Stimulated activated CD8-positive, alpha-beta memory T cell treated with anti-CD3 and anti-CD28 coated beads, Interleukin-4, amount 100 ng/mL, for 24 hours (primary cell): ENCODE measurements at places on chromosomes 1 and 21.

GRCh38 chr21:32352526-32352925 lies 40.3 kb downstream of the URB1 start:
- no peak for DNase-seq

DNA sequence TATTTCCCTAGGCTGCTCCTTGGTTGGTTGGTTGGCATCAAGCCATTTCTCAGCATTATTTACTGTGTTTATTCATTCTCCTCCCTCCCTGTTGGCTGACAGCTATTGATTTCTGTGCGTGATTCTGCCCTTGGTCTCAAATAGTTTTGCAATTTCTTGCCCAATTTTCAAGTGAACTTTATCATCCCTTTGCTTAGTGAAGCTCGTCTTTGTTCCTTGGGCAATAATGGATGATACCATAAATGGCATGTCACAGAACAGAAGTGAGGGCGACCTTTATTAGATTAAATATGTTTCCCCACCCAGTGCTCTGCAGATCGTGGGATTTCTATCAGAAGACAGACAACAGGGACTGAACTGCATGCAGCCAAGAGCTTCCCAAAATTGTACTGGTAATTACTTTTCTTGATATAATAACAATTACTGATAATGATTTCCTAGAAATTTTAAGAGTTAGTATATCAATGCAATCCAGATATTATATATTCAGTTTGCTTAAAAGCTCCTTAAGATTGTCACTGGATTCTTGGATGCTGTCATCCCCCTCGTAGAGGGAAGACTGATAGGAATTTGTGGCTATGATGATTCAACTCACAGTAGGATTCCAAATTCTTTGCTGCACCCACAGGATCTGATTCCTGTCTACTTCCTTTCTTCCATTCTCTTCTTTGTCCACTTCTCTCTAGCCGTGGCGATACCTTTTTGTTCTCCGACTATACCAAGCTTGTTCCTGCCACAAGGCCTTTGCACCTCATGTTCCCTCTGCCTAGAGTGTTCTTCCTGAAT lies 122.1 kb upstream of the KAZN start:
- DNase-seq = no peak

DNA sequence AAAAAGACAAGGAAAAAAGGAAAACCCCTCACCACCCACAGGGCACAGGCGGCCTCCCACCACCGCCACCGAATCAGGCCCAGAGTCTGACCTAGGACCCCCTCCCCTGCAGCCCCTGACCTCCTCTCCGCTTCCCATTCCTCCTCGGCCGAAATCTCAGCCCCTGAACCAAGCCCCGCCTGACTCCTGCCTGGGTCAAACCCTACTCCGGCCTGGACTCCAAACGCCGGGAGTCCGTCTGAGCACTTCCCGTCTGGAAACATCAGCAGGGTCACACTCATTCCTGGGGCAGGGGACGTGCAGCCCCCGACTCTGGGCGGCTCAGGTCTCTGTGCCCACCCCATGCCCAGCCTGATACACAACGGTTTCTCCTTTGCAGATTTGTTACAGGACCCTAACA lies 26.4 kb upstream of the SUMO3 start:
- no peak for DNase-seq

GRCh38 chr1:2090216-2090890 lies 40.1 kb downstream of the PRKCZ start:
- DNase-seq = no peak

GRCh38 chr1:119966020-119966419 lies 69.7 kb upstream of the ADAM30 start:
- no peak for DNase-seq

GRCh38 chr1:174158767-174159251 lies 511 bp upstream of the RABGAP1L start:
- no peak for DNase-seq

DNA sequence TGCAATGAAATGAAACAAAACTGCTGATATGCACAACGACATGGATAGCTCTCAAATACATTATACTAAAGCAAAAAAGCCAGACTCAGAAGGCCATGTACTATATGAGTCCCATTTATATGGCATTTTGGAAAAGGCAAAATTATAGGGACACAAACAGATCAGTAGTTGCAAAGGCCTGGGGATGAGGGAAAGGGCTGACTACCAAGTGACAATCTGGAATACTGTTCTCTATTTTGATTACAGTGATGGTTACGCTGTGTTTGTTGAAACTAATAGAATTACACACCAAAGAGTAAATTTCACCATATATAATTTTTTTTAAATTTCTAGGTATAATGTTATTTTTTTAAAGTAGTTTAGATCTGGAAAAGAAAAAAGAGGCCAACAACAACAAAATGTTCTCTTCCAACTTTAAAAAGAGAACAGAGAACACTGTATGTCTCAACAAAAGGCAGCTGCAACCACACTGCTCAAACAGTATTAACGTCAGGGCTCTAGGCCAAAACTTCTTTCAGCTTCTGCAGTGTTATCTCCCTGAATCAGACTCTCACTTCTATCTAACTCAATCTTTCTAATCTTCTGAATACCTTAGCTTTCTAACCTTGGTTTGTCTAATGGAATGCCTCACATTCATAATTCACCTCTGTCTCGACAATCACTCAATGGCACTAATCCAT lies 75.8 kb downstream of the FOXJ3 start:
- DNase-seq = no peak

GRCh38 chr1:159091607-159092031 lies 15.1 kb upstream of the AIM2 start:
- DNase-seq = no peak

GRCh38 chr1:12764016-12764415 lies 9.5 kb upstream of the PRAMEF12 start:
- no peak for DNase-seq

GRCh38 chr21:33390479-33390878 lies 12.7 kb upstream of the IFNGR2 start:
- no peak for DNase-seq

DNA sequence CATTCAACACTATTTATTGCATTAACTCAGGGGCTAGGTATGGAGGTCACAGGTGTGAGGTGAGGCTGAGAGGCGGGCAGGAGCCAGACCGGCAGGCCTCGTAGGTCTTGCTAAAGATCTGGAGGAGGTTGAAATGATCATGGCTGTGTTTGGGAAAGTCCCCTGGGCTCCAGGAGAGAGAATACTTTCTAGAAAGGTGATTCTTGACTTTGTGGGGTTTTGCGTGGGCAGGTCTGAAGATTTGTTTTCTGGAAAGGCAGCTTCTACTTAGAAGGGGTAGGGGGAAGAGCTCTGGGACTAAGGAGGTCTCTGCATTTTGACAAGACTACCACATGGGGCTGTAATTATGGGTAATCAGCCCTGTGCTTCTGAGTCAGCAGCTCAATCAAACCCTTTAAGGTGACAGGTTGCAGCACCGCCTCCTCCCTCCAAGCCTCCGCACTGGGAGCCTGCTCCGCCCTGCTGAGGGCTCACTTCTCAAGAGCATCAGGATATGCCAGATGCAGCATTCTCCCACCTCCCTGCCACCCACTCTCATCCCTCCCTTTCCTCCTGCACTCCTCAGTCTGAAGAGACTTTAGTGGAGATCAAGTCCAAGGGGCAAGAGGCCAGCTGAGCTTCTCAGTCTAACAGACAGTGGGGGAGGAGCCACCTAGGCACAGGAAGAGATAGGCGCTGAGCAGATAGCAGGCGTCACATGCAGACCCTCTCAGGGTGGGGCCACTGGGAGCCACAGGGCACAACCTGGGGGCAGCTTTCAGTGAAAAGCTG lies 30.5 kb downstream of the SLC30A1 start:
- DNase-seq = no peak

GRCh38 chr1:208052926-208053407 lies 142.0 kb upstream of the CD34 start:
- no peak for DNase-seq

DNA sequence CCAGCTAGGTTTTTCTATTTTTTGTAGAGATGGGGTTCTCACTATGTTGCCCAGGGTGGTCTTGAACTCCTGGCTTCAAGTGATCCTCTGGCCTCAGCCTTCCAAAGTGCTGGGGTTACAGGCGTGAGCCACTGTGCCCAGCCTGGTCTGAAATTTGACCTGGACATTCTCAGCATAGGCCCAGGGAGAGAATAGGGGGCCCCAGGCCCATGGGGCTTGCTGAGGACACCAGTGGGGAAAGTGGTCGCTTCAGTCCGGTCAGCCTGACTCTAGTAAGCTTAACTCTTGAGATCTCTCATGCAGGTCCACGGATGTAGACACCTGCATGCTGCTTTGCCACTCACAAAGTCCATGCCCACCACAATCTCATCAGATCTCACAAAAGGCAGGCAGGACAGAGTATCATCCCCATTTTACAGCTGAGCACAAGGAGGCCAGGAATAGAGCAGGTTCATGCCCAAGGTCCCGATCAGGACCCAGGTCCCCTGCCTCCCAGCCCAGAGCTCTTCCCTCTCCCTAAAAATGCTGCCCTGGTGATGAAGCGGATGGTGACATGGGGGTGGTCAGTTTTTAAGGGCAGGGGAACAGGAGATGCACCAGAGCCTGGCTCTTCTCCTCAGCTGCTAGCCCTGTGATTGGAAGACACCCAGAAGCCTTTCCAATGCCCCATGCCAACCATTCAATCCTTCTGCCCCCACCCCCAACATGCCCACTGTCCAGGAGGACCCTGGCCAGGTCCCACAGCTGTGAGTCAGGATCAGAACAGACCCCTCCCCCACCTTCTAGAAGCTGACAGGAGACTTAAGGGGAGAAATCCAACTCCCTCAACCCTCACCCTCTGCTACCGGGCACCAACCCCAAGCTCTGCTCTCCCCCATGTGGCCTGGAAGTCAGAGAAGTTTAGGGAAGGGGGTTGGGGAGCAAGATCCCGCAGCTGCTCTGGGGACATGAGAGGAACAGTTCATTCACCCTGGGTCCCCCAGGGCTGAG lies 1.8 kb downstream of the FHL3 start:
- no peak for DNase-seq
